ENCODE measurements at places on chromosomes 5 and 9.

DNA sequence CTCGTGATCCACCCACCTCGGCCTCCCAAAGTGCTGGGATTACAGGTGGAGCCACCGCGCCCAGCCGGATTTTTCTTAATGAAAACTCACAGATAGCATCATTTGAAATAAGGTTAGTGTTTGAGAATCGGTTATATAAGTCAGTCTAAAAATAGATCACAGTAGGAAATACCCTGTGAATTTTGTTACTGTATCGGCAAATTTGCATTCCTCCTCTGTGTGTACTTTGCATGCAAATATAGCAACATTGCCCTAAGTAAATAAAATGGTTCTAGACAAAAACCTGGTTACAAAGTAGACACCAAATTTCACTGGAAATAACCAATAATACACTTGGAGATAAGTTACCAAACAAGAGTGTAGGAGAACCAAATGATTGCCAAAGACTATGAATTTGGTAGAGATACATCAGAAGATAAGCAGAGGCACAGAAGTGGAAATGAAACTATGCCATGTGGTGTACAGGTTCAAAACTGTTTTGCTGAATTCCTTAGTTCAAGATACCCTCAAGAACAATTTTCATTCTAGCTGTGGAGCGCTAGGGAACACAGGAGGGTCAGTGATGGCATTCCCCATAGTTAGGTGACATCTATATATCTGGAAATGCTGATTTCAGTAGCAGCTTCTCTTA, 58.1 kb downstream of the ICE1 start:
- DNase-seq, result no peak

GRCh38 chr5:32714836-32715235, 3.7 kb downstream of the NPR3 start:
- no peak for DNase-seq

GRCh38 chr9:92590377-92590776, 54.6 kb upstream of the ECM2 start:
- no peak for DNase-seq

- no peak for DNase-seq
Observed at GRCh38 chr5:116420540-116420939, 154.1 kb downstream of the SEMA6A start.

- DNase-seq, result no peak
Observed at GRCh38 chr5:28399211-28399610, 1360.8 kb upstream of the CDH9 start.

- no peak for DNase-seq
Observed at GRCh38 chr5:142873831-142874230, 103.7 kb downstream of the ARHGAP26 start.
